ENCODE measurements at places on chromosomes 13 and 19. TPM values are rescaled to one million over a fixed set of nuclear protein-coding genes. Genes with fewer than 3 reads are reported as not detected.

GPR183 gene
- total RNA-seq: 0.29 TPM

PGLYRP2 gene
- not detected for total RNA-seq

SHISA7 gene
- not detected for total RNA-seq

CLEC17A gene
- total RNA-seq: under 0.01 TPM

DNA sequence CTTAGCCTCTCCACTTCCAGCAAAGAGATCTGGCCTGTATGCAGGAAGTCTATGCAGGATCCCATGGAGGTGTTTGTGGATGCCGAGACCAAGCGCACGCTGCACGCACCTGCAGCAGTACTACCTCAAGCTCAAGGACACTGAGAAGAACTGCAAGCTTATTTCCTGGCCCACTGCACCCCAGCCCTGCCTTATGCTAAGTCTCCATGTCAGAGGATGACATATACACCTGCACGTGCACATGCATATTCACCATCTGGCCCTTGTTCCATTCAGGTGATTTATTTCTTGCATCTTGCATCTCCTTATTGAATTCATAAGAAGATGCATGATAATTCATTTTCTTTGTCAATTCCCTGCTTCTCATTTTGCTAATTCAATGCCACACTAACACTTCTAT lies 472.8 kb upstream of the SGCG start:
- DNase-seq: no peak

GRCh38 chr19:40282209-40282580 lies 3.0 kb downstream of the AKT2 start:
- DNase-seq: no peak

DNA sequence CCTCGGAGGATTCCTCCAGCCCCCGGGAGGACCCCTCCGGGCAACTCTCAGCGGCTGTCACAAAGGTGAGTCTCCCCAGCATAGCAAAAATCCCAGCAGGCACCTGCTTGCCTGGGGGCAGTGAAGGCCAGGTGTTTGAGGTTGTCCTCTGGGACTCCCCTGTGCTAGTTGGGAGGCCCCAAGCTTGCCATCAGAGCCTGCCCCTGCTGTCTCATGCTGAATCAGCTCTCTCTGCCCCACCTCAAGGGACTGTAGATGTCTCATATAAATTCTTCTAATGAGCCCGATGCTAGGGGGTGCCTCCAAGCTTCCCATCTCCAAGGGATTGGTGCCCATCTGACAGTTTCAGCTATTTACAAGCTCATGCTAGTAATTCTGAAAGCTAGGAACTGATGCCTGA lies 53.6 kb downstream of the NWD1 start:
- no peak for DNase-seq

GRCh38 chr13:31096654-31097302 lies 64.9 kb downstream of the HSPH1 start:
- DNase-seq: peak; percentile 32

DNA sequence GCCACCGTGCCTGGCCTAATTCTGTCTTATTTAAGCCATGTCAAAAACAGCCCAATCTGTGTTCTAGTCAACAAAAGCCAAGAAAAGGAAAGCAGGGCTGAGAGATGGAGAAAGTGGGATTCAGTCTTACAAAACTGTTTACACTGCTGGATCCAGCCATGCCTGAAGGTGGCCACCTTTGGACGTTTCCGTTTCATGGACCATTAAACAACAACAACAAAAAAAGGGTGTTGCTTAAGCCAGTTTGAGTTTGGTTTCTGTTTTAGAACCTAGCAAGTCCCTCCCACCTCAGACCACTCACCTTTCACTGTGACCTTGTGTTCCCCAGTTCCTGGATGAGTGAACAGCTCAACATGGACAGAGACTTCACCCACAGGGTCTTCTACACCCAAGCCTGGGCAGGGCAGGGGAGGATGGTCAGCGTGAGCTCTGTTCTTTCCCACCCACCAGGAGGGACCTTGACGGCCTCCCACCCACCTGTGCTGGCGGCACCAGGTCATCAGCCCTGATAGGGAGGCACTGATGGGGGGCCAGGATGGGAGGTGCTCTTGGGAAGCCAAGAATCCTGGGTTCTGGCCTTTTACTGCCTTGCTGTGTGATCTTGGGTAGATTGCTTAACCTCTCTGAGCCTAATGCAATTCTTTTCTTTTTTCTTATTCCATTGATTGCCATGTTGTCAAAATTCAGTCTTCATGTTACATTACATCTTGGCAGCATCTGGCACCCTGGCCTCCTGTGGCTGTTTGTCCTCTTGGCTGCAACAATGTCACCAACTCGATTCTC lies 56.2 kb downstream of the COLGALT1 start:
- peak; percentile 77 for DNase-seq

DNA sequence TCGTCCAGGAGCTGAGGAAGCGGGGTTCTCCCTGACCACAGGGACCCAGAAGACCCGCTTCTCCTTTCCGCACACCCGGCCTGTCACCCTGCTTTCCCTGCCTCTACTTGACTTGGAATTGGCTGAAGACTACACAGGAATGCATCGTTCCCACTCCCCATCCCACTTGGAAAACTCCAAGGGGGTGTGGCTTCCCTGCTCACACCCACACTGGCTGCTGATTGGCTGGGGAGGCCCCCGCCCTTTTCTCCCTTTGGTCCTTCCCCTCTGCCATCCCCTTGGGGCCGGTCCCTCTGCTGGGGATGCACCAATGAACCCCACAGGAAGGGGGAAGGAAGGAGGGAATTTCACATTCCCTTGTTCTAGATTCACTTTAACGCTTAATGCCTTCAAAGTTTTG lies 18.9 kb downstream of the VASP start:
- peak; percentile 96 for DNase-seq
